Fibroblast of mammary gland (primary cell): ENCODE measurements at places on chromosomes 2 and 18.

- no peak for DNase-seq
Observed at GRCh38 chr2:199570934-199571333, 113.2 kb upstream of the SATB2 start.

DNA sequence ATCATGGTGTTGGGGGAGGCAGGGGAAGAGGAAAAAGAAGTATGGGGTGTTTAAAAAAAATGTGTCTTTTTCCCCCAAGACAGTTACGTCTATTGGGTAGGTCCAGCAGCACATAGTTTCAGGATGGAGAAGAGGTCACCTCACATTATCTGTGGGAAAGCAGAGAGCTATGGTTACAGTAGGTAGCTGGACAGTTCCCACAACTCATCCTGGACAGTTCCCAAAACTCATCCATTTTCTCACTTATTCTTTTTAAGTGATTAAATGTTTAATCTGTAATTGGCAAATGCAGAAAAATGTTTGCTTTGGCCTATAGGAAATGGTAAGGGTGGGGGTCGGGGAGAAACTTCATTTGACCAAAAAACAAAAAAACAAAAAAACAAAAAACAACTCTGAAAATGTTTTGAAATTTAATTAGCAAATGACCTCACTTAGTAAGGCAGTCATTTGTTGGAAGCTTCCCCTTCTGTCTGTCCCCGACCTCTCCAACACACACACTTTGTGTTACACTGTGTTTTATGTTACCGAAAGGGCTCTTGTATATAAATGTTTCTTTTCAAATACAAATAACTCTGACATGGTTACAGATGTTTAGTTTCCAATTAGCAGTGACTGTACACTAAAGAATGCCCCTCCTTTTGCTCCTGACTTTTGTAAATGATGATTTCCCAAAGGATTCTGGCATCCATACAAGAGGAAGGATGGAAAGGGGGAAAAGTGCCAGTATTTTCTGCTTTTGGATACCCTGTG, 173.3 kb upstream of the ZFP36L2 start:
- peak; percentile 91 for DNase-seq

- DNase-seq: peak; percentile 78
Observed at GRCh38 chr2:28958689-28959088, 22.4 kb upstream of the TOGARAM2 start.

- no peak for DNase-seq
Observed at GRCh38 chr2:220043155-220043989, 415.9 kb downstream of the SLC4A3 start.

- no peak for DNase-seq
Observed at GRCh38 chr2:25347846-25348245, 6.1 kb upstream of the DNMT3A start.

GRCh38 chr2:40962026-40962425, 510.1 kb upstream of the SLC8A1 start:
- no peak for DNase-seq

DNA sequence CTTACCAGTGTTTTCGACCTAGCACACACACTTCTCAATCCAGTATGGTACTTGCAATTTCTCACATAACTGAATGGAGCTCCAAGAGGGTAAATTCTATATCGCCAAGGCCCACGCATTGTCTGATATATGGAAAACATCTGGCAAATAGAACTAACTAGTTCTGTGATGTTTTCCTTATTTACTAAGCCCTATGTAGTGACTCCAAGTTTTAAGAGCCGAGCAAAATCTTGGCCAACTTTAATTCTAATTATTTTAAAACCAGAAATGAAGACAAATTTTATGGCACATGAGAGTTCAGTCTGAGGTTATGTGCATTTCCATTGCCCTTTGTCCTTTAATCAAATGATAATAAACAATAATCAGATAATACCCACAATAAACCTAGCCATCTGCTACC, 1119.7 kb upstream of the CNTNAP5 start:
- no peak for DNase-seq

- peak; percentile 89 for DNase-seq
Observed at GRCh38 chr2:232550354-232551249, at the start of the genes EIF4E2 and TIGD1. EIF4E2 (plus strand) TSS chr2:232550689; CDS start chr2:232550725, 36 bp downstream. TIGD1 (minus strand) TSS chr2:232550557; CDS start chr2:232549882, 675 bp downstream.

- DNase-seq: peak; percentile 43
Observed at GRCh38 chr2:85326406-85327159, 1.2 kb downstream of the TGOLN2 start.

- DNase-seq: peak; percentile 80
Observed at GRCh38 chr2:160221391-160222276, 21.6 kb upstream of the ITGB6 start.

GRCh38 chr2:20868377-20868776, 45.5 kb upstream of the LDAH start:
- DNase-seq: no peak

DNA sequence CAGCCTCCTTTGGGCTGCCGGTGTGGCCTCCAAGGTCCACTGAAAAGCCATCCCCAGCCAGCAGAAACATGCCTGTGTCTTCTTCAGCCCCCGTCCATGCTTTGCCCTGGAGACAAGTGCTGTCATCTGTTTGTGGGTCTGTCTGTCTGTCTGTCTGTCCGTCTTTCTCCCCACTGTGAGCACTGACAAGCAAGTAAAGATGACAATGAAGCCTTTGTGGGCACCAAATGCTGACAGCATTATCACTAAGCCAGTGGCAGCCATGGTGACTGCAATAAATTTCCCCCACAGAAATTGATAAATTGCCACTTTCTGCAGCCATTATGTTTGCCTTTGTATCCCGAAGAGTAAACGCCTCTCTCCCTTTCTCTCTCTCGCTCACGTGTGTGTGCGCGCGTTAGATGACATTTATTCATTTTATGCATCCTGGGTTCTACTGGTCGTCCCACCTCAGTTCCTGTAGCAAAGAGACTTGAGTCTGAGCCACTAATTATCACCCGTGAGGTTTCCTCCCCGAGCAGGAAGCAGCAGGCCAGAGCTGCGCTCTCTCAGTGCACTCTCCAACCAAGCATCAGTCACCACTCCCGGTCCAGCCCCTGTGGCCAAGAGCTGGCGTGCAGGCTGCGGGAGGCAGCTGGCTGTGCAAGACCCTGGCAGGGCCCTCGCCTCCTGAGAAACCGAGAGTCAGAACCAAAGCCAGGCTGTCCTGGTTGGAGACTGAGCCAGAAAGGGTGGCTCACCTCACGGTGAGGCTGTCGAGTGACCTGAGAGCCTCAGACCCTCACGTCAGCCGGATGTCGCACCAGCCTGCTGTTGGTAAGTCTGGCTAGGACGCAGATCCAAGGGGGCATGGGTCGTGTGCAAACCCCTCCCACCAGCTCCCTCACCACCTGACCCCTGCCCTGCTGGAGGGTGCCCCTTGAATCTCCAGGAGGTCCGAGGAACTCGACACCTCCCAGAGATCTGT, 6.9 kb downstream of the STEAP3 start:
- peak; percentile 52 for DNase-seq

DNA sequence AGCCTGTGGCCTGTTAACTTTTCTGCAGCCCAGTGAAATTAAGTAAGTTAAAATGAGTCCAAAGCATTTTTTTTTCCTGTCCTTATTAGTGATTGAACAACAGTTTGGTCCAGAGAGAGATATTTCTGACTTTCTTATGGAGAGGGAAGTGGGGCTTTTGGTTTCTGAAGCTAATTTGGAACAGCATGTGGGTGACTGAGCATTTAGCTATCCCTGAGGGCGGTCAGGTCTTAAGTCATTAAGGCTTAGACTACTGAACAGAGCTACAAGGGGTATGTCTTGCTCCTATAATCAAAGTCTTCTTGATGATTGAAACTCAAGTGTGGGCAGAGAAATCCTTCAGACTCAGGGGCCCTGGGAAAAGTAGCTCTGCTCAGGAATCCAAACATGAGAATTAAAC, 14.0 kb downstream of the ARHGAP25 start:
- DNase-seq: no peak

- peak; percentile 52 for DNase-seq
Observed at GRCh38 chr2:191166756-191167445, 16.1 kb upstream of the STAT4 start.

GRCh38 chr2:203857656-203858055, 9.9 kb upstream of the CTLA4 start:
- no peak for DNase-seq

DNA sequence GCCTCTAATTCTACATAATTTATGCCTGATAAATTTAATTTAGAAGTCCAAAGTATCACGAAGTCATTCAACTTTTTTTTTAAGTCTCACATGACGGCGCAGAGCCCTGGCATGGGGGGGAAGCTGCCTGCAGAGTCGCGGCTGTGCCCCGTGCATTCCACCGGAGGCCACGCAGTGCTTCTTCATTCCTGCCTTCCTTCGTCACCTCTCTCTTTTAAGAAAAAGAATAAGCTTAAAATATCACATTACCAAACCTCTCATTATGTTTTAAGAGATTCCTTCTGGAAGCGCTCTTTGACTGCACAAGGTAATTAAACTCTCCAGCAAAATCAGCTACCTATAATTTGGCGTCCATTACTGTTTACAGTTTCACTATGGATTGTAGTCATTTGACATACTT, 20.3 kb upstream of the KIDINS220 start:
- no peak for DNase-seq

GRCh38 chr2:127000937-127001336, 102.2 kb downstream of the TEX51 start:
- DNase-seq: no peak

DNA sequence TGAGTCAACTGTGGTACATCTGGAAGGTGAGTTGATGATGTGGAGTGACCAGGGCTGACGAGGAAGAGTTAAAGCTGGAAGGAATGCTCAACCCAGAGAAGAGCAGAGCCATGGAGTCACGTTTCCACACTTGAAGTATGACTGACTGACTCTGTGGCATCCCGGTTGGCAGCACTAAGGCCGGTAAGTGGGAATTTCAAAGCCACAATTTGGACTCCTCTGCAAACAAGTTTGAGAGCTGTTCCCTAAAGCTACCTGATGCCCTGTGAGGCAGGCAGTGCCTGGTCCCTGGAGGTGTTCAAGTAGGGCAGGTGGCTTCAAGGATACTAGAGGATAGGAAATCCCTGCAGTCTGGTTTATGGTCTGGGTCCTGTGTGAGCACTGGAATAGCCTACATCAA, 69.3 kb upstream of the ITGB6 start:
- no peak for DNase-seq

GRCh38 chr2:83689402-83689801, 769.7 kb downstream of the SUCLG1 start:
- no peak for DNase-seq

DNA sequence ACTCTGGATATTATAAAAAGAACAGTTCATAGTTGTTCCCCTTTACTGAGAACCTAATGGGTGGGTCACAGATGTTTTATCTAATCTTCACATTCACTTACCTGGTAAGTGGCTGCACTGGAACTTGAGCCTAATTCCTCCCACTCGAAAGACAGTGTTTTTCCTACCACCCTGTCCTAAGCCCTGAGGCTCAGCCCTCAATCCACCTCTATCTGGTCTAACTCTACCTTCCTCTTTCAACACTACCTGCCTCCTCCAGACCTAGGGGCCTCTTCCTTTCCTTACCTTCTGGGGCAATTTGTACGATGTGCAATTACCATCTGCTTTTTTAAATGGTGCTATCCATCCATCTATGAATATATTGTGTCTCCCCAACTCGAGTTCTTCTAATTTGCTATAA, 9.7 kb upstream of the KIF3C start:
- no peak for DNase-seq

- DNase-seq: no peak
Observed at GRCh38 chr2:42183775-42184174, 14.6 kb downstream of the EML4 start.

- no peak for DNase-seq
Observed at GRCh38 chr2:191885098-191885497, 38.2 kb upstream of the CAVIN2 start.

GRCh38 chr18:42814618-42815017, 300.9 kb downstream of the RIT2 start:
- no peak for DNase-seq

- DNase-seq: no peak
Observed at GRCh38 chr2:39852831-39853230, 73.8 kb upstream of the THUMPD2 start.

GRCh38 chr18:79616651-79617510, 62.7 kb upstream of the CTDP1 start:
- peak; percentile 25 for DNase-seq

DNA sequence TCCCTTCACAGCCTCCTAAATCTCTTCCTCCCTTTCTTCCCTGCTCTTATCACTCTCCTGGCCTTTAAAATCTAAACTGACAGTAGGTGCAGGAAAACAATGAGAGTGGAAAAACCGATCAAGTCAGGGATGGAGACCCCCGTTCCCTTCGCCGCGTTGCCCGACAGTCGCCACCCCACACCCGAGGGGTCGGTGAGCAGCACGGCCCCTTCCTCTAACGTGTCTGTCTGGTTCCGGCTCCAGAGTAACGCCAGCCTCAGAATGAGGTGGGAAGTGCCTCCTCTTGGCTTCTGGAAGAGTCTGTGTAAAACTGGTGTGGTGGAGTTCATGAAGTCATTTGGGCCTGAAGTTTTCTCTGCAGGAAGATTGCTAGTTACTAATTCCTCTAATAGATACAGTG, 138.6 kb downstream of the NFATC1 start:
- DNase-seq: no peak

DNA sequence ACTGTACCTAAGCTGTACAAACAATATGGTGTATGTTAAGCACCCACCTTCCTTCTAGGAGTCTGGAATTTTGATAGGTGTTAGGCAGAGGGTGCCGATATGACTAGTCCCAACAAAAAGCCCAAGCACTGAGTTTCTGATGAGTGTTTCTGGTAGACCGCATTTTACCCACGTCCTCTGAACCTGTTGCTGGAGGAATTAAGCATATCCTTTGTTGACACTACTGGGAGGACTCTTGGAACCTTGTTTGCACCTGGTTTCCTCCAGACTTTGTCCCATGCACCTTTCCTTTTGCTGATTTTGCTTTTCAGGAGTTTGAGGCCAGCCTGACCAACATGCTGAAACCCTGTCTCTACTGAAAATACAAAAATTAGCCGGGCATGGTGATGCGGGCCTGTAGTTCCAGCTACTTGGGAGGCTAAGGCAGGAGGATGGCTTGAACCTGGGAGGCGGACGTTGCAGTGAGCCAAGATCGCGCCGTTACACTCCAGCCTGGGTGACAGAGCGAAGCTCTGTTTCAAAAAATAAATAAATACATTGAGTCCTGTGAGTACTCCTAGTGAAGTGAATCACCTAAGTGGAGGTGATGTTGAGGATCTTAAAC, 11.4 kb upstream of the SPAST start:
- no peak for DNase-seq

DNA sequence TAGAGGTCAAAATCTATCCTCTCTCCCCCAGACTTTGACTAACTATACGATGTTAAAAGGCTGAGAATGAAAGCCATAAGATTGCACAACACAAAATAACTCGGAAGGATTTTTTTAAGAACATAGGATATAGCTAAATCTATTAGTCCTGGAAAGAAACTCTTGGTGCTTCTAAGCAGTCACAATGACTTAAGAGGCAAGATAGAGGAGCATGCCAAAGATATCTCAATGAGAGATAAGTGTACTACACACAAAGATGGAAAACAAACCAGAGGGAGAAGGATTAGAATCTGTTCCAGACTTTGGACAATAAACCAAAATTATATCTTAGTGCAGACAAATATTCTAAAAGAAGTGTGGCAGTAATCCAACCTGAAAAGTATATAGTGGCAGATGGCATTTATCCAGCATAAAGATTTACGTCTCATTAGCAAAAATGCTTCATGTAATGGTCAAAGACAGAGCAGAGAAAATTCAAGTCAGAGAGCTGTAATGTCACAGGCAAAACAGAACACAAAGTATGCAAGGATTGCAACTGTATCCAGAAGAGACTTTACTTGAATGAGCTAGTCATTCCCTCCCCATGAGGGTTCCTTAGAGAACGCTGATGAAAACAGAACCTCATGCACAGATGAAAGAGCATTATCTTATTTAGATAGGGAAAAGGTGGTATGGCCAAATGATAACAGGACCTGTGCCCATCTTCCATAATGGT, 28.8 kb upstream of the EVA1A start:
- peak; percentile 32 for DNase-seq

- DNase-seq: peak; percentile 87
Observed at GRCh38 chr2:224085246-224085645, 46.2 kb upstream of the SERPINE2 start.

GRCh38 chr2:51559026-51559425, 527.1 kb upstream of the NRXN1 start:
- no peak for DNase-seq
